ENCODE measurements at places on chromosomes 12 and 14.

DNA sequence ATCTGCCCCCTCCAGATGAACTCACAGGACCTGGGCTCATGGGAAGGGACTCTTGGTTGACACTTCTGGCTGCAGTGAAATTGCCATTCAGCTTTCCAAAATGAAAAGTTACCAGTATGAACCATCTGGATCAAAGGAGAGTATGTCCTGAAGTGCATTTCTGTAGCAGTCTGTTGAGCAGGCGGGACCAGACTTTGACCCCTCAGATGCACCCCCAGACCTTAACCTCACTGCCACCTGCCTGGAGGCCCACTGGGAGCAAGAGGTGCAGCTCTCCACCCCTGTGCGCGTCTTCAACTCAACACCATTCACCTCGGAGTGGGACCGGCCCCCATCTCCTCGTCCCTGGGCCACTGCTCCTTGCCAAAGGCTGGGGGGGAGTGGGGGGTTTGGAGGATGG is 55.0 kb downstream of the MOK start:
- DNase-seq = no peak

DNA sequence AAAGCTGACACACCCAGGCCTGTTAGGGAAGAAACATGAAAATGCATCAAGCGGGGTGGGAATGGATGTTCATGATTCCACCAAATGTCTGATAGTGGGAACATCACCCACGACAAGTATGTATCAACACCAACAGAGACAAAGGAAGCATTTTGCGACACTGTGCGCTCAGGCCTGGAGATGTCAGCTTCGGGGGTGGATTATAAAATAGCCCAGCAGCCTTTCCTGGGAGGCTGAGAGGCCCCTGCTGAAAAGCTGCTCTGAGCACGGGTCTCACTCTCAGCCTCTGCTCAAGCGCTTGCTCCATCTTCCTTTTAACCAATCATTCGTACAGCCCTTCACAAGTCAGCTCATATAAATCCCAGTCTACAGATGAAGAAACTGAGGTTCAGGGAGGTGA is 213.5 kb downstream of the BCL11B start:
- DNase-seq = no peak

DNA sequence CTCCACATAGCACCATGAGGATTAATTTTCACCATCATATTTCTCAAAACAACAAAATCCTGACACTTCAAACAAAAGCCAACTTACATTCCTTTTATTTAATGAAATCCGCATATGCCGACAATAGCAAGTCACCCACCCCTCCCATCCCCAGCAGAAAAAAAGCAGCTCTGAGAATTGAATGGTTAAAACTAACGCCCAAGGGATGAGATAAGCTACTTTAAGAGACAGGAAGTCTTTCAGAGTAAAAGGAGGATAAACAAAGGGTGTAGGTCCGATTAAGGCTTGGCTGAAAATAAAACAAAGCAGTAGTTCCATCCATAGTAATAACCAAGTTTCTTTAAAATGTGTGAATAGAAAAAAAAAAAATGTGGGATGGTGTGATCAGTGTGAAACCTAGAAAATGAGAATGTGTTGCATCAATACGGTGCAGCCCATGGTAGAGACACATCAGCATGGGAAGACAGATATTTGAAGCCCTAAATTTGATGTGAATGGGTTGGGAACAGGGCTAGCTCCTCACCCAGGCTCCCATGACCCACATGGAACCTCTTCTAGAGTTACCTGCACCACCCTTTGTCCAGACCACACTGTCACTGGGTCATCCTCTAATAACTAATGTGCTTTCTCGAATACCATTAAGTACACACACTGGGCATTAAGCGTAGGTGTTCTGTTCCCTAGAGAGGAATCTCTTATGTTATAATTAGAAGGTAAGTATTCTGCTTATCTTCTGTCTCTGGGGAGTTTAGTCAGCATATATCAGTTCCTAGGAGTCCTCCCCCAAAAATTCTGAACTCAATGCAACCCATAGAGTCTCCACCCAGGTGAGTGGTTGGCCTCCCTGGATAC is 31.7 kb downstream of the RTRAF start:
- no peak for DNase-seq

- DNase-seq = no peak
These were observed 35.6 kb downstream of the KRT76 start for GRCh38 chr12:52741375-52742195.

- DNase-seq = no peak
These were observed 14.1 kb downstream of the RILPL1 start for GRCh38 chr12:123519141-123520001.

- no peak for DNase-seq
These were observed 10.2 kb upstream of the DHRS7 start for GRCh38 chr14:60175255-60175902.

- no peak for DNase-seq
These were observed 191.3 kb upstream of the AMIGO2 start for GRCh38 chr12:47270782-47271664.

- no peak for DNase-seq
These were observed 732 bp upstream of the ARF3 start for GRCh38 chr12:48958049-48958388.

DNA sequence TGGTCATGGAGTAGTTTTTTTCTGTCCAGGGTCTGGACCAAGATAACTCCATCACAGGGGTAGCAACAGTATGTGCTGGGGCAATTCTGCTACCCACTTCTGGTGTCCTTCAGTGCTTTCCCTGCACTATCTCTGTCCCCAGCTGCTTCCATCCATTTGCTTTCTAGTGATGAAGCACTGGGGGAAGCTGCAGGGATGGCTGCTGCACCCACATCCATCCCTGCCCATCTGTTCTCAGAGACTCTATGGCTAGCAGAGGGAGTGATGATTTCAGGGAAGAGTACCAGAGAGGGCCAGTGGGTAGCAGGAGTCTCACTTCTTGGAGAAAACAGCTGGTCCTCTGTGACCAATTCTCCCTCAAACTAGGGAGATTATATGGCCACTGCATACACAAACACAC is 44.1 kb downstream of the ETV6 start:
- no peak for DNase-seq

DNA sequence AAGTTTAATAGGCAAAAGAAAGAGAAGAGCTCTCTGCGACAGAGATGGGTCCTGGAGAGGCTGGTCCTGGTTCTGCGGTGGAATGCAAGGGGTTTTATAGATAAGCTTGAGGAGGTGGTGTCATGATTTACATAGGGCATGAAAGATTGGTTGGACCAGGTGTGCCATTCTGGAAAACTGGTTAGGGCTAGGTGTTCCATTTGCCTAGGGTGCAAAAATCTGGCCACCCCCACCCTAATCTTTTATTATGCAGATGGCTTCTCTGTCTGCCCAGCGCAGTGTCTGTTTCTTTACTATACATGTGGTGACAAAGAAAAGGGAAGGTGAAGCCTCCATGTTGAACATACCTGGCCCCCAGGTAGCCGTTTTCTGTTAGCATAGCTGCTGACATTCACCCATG is 65.4 kb downstream of the ERC1 start:
- no peak for DNase-seq

DNA sequence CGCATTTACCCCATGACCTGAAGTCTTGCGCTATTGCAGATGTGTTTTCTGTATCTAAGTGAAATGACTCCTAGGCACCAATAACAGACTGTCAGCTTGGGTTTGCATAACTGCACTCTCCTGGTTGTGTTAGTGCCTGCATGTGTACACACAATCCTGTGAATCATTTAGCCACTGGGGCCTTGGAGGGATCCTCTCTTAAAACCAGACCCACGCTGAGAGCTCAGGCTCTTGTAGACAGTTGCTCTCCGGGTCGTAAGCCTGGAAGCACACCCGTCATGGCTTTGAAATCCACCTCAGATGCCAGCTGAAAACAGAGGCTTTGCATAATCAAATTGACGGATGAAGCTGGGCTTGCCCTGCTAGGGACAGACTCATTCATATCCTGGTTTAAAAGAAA is 79.2 kb upstream of the RBM19 start:
- no peak for DNase-seq

DNA sequence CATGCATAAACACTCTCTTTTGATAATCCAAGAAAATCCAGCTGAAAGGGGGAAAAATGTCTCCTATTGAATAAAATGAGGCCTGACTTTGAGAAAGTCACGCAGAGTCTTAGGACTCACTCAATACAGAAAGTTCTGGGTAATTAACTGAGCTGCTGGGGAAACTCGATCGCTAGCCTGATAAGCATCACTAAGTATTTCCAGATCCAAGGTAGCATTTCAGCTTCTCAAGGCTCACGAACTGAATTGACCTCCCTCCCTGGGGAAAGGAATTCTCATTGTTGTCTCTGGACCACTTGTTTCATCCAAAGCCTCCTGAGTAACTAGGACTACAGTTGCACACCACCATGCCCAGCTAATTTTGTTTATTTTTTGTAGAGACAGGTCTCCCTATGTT is 13.8 kb upstream of the ANAPC5 start:
- DNase-seq = no peak

GRCh38 chr12:81294325-81295190 is 216.7 kb downstream of the ACSS3 start:
- no peak for DNase-seq

DNA sequence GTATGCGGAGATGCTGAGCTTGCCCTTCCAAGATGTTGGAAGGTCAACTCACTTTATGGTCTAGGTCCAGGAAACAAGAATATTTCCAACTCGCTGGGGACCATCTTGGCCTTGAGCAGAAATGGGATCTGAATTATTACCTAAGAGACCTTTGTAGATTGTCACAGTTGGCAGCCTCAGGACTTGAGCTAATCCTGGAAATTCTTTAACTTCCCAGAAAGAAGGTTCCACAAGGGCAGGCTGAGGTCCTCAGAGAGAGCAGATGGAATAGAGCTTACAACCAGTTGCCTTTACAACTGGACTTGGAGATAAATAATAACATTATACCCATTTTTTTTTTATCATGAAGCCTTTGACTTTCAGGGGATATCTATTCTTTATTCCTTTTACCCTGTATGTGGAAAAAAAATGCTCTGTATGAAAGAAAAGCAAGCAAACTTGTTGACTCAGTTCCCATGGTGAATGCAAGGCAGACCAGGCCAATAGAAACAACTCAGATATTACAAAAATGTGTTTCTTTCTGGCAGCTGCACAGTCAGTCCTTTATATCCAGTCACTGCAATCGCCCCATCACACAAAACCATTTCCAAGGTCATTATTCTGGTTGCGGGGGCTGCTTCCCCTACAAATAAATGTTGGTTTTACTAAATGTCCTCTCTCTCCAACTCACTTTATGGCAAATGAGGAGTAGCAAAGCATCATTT is 401.4 kb downstream of the ZFP36L1 start:
- no peak for DNase-seq

DNA sequence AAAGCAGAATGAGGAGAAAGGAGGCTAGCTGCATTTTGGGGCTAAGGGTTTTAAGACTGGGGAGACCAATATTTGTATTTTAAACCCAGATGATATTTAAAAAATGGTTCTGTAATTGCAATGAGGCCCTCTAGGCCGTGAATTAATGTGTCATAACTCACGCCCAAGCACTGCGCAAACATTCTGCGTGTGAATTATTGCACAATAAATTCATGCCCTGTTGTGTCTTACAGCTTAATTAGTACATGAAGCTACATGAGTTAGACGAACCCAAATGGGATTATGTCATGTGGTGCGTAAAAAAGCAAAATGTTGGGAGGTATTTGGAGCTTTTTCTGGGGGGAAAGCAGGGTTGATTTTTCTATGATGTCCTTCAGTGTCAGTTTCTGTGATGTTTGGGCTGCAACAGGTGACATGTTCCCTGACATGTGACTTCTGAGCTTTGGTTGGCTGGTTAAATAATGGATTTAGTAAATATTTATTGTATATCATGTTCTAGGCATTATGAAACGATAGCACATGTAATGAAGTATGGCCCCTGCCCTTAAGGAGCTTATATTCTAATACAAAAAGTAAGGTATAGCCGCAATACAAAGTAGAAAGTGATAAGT is 30.4 kb upstream of the CISTR start:
- DNase-seq = no peak

DNA sequence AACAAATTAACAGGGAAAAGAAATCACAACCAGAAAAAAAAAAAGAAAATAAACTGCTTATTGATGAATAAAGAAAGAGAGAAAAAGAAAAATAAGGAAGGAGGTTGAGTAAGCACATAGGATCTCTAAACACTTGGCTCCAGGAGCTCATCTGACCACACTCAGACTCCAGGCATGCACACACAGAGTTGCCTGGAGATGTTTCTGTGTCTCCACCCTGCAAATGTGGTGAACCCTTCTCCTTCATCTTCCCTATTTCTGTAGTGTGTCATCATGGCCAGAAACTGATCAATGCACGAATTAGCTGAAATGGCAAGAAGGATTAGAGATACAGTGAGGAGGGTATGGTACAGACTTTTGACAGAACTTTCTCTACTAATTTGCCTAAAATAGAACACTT is 20.2 kb downstream of the OR4N2 start:
- DNase-seq = no peak

GRCh38 chr14:70130482-70130881 is 58.3 kb downstream of the SLC8A3 start:
- no peak for DNase-seq

DNA sequence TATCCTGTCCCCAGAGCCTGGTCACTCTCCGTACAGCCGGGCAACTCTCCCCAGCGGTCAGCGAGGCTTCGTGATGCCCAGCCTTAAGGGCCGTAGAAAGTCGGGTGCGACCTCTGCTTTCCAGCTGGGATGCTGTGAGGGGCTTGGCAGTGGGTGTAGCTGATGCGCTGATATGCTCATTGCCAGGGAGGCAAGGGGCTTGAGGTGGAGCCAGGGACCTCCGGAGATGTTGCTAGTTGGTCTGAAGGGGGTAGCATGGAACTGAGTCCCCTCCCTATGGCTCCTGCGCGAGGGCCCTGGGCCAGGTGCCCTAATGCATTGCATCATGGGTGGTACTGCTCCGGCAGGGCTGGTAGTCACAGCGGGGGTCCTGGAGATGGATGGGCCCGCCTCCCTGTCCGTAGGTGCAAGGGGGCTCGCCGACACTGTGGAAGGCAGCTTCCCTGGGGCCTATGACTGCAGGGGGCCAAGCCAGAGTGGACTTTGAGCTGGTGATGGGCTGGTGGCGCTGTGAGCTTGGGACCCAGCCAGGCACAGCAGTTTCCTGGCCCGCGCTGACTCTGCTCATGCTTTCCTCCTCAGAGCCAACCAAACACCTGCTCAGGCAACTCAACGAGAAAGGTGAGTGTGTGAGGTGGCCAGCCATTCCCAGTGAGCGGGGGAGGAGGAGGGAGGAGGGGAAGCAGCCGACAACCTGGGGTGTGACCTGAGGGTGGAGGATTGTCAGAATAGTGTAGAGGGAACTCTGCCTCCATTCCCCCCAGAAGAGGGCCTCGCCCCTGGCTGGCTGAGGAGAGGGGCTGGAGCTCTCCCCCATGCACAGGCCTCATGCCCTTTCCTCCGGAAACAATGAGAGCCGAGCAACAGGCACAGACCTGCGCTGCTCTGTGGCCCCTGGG is 32.3 kb downstream of the PLEKHG3 start:
- DNase-seq = no peak

- no peak for DNase-seq
These were observed 1.9 kb upstream of the SLCO1A2 start for GRCh38 chr12:21336656-21337055.

- no peak for DNase-seq
These were observed 364.1 kb upstream of the SFSWAP start for GRCh38 chr12:131346555-131347344.

DNA sequence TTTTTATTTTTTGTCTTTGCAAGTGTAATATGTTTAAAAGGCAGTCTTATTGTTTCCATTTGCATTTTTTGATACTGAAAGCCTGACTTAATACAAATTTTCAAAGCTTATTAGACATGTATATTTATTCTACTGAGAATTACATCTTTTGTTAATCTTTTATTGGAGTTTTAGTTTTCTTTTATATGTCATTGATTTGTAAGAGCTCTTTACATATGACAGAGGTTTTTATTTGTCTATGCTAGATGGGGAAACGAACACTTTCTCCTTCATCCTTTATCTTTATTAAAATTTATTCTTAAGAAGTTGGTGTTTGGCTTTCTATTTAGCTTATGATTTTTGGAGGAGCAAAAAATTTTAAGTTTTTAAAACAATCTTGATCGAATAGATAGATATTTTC is 234.4 kb upstream of the SRRM4 start:
- DNase-seq = no peak
